ENCODE measurements at places on chromosomes 6 and 20. TPM values are rescaled to one million over a fixed set of nuclear protein-coding genes. Genes with fewer than 3 reads are reported as not detected.
A peak's percentile ranks its signal among the peaks of the same experiment; 100 is the strongest.

DNA sequence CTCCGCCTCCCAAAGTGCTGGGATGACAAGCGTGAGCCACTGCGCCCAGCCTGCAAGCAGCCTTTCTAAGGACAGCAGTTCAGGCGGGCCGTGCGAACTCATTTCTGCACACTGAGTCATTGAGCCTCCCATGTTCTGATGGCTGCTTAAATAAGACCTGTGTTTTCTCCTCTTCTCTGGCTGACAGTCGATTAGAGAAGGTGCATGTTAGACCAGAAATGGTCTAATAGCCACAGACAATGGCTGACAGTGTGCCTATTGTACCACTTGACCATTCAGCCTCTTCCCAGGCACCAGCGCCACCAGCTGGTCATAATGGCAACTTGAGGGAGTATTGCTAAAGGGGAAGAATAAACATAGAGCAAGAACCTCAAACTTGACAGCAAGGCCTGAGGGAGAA lies 6.2 kb downstream of the CST11 start:
- DNase-seq = peak; percentile 40

- DNase-seq = no peak
Observed at GRCh38 chr20:32971703-32972161, 32.5 kb downstream of the SUN5 start.

DNA sequence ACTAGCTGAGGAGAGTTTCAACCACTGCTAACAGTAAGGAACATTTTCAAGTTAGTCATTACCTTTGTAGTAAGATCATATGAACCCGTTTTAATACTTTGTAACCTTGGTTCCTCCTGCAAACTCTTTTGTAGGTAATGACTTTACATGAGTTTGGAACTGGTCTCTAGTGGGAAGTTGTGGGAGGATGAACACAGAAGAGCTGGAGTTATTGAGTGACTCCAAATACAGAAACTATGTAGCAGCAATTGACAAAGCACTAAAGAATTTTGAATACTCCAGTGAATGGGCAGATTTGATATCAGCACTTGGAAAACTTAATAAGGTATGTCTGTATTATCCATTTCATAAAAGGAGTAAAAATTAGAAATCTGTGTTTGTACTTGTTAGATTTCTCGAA lies 29.3 kb downstream of the DOP1A start:
- no peak for DNase-seq

- peak; percentile 79 for DNase-seq
Observed at GRCh38 chr6:88165844-88166492, at the start of gene CNR1. Gene CNR1 (minus strand): TSS chr6:88166347. CDS start chr6:88145274, 21,073 bp downstream.

- no peak for DNase-seq
Observed at GRCh38 chr6:168941036-168941435, 312.6 kb downstream of the THBS2 start.

- no peak for DNase-seq
Observed at GRCh38 chr20:53510704-53511103, 82.9 kb downstream of the ZNF217 start.

DNA sequence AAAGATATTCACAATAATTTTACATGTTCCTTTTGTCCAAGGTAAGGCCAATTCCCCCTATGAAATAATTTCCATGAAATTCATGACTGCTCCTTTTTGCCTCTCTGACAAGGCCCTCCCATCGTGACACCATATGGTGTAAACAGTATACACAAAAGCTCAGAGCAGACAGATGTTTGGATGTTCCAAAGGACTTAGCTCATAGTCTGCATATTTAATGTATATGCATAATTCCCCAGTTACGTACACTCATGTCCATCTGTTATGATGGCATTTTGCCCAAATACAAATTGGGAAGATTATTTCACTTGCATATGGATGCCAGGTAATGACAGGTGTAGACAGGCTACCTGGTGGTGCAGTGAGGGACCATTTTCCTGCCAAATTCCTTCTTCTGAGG lies 376.5 kb downstream of the KHDRBS2 start:
- DNase-seq = no peak

- DNase-seq = no peak
Observed at GRCh38 chr6:23454080-23454976, 671.7 kb upstream of the NRSN1 start.

DNA sequence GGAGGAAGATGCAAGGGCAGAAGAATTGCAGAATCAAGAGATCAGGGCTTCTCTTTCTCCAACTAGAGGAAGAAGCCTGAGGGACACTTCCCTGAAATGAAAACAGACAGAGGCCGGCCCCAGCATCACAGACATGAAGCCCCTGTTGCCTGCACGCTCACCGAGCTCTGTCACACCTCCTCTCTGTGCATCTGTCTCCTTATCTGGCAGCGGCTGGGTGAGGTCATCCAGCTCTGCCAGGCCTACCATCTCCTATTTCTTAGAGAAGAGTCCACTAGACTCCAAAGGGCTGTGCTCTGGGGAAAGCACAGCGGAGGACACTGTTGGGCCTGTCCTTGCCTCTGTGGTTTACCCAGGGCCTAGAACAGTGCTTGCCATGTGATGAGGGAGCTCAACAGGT lies 71.9 kb upstream of the MLN start:
- no peak for DNase-seq

DNA sequence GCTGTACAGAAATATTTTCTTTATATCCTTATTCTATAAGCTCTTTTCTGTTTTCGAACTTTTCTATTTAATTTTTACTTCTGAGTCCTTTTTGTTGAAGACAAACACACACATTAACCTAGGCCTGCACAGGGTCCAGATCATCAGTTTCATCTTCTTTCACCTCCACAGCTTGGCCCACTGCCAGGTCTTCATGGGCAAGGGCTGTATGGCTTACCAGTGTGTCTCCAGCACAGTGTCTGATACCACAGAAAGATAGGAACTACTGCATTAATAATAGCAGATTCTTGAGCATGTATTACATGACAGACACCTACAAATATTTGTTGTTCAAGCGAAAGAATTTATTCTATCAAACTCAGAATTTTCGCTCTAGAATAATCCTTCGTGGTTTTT lies 24.4 kb downstream of the QKI start:
- DNase-seq = peak; percentile 16

GRCh38 chr6:144722154-144722737 lies 437.1 kb downstream of the UTRN start:
- DNase-seq = no peak

- DNase-seq = no peak
Observed at GRCh38 chr6:167588181-167588919, 238.4 kb upstream of the AFDN start.

DNA sequence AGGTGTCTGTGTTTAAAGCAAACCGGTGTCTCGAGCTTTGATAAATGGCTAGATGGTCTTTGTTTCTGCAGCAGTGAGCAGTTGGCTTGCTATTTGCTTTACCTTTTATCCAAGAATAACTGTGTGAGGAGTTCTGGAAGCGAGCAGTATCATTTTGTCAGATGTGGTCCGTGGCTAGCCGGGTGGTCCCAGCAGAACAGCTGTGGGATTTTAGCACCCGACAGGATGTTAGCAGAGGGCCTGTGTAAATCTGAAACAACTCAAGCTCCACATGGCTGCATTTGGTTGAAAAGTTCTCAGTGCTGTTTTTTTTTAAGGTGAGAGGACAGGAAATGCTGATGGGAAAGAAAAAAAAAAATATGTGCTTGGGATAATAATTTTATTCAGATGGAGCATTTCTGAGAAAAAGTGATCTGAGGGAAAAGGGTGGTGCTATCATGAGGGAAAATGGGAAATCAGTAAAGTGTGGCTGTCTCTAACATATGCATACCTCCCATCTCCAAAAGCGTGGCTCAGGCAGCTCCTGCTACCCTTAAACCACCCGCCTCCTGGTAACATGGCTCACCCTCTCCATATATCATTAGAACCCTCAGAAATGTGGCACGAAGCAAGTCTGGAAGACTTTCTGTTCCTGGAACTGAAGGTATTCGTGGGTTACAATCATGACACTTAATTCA lies 215.4 kb downstream of the TSHZ2 start:
- no peak for DNase-seq

- peak; percentile 50 for DNase-seq
Observed at GRCh38 chr6:13787137-13787536, 27.2 kb downstream of the MCUR1 start.

DNA sequence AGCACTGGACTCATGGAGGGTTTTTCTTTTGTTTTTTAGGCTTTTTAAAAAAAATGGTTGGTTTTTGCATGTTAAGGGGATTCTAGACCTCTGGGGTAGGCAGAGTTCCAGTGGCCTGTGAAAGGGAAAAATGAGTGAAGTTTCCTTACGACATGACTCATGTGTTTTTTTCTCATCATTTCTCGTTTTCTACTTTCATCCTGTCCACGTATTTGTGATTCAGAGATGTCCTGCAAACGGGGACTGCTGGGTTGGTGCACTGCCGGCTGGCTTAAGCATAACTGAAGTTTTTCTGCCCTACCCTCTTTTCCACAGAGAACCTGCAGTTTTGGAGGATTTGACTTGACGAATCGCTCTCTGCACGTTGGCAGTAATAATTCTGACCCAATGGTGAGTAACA lies 182.3 kb downstream of the SASH1 start:
- DNase-seq = no peak

DNA sequence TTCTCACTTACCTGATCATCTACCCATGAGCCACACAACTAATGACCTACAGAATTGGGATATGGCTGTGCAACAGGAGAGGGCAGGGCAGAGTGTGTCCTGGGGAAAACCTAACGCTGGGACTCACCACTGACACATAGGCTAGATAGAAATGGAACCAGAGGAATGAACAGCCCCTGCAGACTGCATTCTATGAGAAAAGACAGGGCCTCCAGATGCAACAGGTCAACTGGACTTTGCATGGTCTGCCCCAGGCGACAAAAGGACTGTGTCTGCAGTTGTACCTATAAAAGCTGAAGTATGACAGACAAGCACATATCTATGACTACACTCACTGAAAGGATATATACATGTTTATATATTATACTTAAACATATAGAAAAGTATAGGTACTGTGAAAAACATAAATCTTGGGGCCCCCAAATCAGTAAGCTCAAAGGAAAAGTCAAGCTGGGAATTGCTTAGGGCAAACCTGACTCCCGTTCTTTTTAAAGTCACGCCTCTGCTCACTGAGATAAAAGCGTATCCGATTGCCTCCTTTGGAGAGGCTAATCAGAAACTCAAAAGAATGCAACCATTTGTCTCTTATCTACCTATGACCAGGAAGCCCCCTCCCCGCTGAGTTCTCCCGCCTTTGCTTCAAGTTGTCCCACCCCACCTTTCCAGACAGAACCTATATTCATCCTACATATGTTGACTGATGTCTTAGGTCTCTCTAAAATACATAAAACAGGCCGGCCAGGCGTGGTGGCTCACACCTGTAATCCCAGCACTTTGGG lies 68.5 kb downstream of the EPB41L2 start:
- no peak for DNase-seq

DNA sequence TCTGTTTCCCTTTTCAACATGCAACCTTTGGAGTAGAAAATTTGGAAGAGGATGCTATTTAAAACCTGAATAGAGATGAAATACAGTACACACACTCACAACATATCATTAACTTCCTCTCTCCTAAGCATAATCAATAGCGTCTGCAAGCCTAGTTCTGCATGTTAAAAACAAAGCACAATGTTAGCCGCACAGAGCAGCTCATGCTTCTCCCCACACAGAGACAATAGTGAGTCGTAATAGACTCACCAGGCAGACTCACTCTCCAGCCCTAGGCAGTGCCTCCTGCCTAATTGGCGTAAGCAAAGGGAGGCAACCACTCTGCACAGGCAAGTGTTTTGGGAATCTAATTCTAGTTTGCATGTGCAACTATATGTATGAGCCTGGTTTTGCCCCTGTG lies 45.8 kb upstream of the ARID1B start:
- DNase-seq = no peak

DNA sequence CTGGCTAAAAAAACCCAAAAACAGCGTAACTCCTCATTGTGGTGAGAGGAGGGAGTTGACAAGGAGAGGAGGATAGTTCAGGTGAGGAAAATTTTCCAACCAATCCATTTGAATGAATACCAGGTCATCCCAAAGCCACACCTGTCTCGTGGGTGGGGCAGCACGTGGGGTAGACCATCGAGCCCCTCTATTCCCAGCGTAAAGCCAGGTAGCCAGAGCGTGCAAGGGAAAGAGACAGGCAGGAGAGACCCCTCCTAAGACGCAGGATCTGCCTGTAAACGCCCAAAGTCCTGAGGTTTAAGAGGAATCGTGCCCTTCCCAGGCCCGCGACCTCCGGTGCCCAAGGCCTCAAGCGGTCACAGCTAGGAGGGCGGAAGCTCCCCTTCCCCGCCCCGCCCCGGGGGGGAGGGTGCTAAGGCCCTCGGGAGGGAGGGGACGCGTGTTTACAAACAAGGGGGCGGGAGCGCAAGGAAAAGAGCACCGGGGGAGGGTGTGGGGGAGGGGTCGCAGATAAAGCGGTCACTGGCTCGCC lies 712 bp downstream of the RXRB start:
- DNase-seq = no peak

GRCh38 chr20:24762791-24763350 lies 186.2 kb upstream of the CST7 start:
- no peak for DNase-seq

DNA sequence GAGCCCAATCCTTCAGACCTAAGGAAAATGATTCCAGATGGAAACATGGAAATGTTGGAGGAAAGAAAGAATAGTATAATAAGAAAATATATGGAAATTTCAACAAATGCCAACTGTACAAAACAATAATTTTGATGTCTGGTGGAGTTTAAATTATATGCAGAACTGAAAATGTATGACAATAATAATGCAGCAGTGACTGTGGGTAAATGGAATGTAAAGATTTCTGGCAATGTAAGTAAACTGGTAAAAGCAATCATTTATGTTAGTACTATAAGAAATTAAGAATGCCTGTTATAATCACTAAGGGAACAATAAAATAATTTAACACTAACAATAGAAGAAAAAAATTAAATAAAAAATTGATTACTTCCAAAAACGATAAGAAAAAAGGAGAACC lies 89.0 kb downstream of the EDN1 start:
- DNase-seq = no peak

GRCh38 chr6:30480536-30481156 lies 8.7 kb upstream of the HLA-E start:
- no peak for DNase-seq

- no peak for DNase-seq
Observed at GRCh38 chr20:19911810-19912382, 105.3 kb upstream of the NAA20 start.

- peak; percentile 56 for DNase-seq
Observed at GRCh38 chr20:2521369-2522305, 12.9 kb upstream of the ZNF343 start.

DNA sequence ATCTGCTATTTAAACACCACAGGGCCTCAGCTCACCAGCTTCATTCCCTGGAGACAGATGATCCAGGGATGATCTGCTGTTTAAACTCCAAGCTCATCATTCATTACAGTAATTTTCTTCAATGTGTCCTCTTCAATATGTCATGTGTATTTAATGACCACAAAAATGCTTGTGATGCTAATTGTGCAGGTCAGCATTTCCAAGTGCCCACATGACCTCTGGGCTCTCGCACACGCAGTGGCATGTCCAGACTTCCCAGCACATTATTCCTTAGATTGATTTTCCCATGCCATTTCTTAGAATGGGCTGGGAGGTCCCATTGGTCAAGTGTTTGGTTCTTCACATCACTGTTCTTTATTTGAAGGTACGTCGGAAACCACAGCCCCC lies 434.4 kb downstream of the HAO1 start:
- no peak for DNase-seq

PDYN gene
- not detected for total RNA-seq

CDKN1A gene
- 246 TPM for total RNA-seq

ADGRF1 gene
- total RNA-seq = 1.5 TPM

KCNK16 gene
- not detected for total RNA-seq

FOXF2 gene
- total RNA-seq = 28.0 TPM

MICA gene
- 32.6 TPM for total RNA-seq

ILRUN gene
- 55.0 TPM for total RNA-seq

GNMT gene
- total RNA-seq = 6.5 TPM

C20orf141 gene
- total RNA-seq = not detected

LAMA4 gene
- 19.1 TPM for total RNA-seq

Measured in hepatocyte (in vitro differentiated cells).